ENCODE measurements at places on chromosomes 12 and 14. TPM values are rescaled to one million over a fixed set of nuclear protein-coding genes. Genes with fewer than 3 reads are reported as not detected.

Gene PPFIA2
- not detected for total RNA-seq

Gene VASH1
- total RNA-seq, result 4.0 TPM

Gene OR11G2
- total RNA-seq, result not detected

Gene LPAR5
- total RNA-seq, result 6.8 TPM

Gene STXBP6
- not detected for total RNA-seq

Gene GNB3
- 1.0 TPM for total RNA-seq

Gene CCDC196
- total RNA-seq, result not detected

Gene RBP5
- total RNA-seq, result not detected

Gene LRRK2
- 0.27 TPM for total RNA-seq

Gene SLC41A2
- total RNA-seq, result 3.4 TPM

Gene GLI1
- 0.67 TPM for total RNA-seq

Gene SERPINA12
- not detected for total RNA-seq

Gene SMCO2
- total RNA-seq, result not detected

Gene AMDHD1
- 0.25 TPM for total RNA-seq

Gene NKX2-1
- not detected for total RNA-seq

Gene KRT71
- not detected for total RNA-seq

Gene RIMKLB
- total RNA-seq, result 12.2 TPM

Gene NR1H4
- total RNA-seq, result not detected

Gene LRTM2
- total RNA-seq, result not detected

Gene OR6C68
- not detected for total RNA-seq

Gene LETMD1
- total RNA-seq, result 55.2 TPM

Gene KLRC4
- 16.0 TPM for total RNA-seq

Gene CLEC14A
- total RNA-seq, result not detected

Gene RBM19
- 57.7 TPM for total RNA-seq

Gene MDM1
- total RNA-seq, result 10.6 TPM

Gene CCT2
- 211 TPM for total RNA-seq

Gene PMEL
- total RNA-seq, result not detected

Gene RDH5
- total RNA-seq, result 7.8 TPM

Gene GARIN6
- not detected for total RNA-seq

Gene CLEC1A
- total RNA-seq, result not detected

Gene TESPA1
- total RNA-seq, result 84.8 TPM

Gene SPX
- total RNA-seq, result not detected

Gene PZP
- total RNA-seq, result not detected

Gene FAM161B
- total RNA-seq, result 1.9 TPM

Gene SLC2A14
- 0.89 TPM for total RNA-seq

Gene TSPAN11
- not detected for total RNA-seq

Gene CD69
- 504 TPM for total RNA-seq

Gene SMIM41
- not detected for total RNA-seq

Gene NRXN3
- total RNA-seq, result not detected

Gene HCAR2
- total RNA-seq, result not detected

Gene CATSPERB
- total RNA-seq, result 5.0 TPM

Gene LTB4R2
- 18.9 TPM for total RNA-seq
